BE2C (cell line): ENCODE measurements at places on chromosomes 1 and 21.

DNA sequence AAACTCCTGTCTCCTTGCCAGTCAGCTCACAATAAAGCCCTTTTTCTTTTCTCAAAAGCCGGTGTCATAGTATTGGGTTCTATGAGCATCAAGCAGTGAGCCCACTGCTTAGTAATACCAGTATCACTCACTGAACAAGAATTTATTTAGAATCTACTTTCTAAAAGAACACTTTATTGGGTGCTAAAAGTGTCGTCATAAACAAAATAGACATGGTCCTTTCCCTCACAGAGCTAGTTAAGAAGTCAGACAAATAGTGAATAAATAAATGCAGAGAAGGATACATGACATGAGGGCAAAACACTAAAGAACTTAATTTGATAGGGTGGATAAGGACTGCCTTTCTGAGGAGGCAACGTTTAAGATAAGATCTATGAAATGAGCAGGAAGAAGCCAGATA is 32.2 kb downstream of the EVI5 start:
- DNase-seq = no peak

DNA sequence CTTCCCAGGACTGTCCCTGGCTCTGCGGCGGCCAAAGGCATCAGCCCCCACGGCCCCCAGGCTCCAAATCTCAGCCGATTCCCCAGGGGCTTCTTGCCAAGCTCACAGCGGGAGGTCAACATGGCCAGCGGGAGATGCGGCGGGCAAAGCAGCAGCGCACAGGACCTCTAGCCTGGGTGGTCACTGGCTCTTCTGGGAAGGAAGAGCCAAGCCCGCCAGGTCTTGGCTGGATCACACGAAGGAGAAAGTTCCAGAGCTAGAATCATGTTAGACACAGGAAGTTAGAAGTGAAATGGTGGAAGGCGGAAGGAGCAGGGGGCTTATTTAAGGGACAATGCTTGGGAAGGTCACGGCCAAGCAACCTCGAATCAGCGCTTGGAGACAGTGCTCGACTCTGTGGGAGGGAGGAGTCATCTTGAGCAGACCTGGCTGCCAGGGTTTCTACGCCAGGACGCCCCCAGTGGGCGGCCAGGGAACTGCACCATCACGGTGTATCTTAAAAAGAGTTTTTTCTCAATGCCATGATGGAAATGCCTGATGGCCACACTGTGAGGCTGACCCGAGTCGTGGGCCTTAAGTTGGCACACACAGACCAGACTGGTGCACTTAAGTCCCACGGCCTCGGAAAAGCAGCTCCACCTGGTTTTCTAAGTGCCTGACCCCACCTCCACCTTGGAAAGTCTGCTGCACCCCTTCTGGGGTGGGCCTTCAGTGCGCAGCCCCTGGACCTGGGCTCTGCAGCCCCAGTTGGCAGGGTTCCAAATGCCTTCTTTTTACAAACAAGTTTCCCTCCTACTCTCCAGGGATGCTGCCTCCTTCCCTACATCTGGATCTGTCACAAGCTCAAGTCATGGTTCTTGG is 29.3 kb downstream of the SLC66A1 start:
- DNase-seq = peak; percentile 69

GRCh38 chr1:29644812-29645211 is 408.5 kb downstream of the PTPRU start:
- DNase-seq = no peak

DNA sequence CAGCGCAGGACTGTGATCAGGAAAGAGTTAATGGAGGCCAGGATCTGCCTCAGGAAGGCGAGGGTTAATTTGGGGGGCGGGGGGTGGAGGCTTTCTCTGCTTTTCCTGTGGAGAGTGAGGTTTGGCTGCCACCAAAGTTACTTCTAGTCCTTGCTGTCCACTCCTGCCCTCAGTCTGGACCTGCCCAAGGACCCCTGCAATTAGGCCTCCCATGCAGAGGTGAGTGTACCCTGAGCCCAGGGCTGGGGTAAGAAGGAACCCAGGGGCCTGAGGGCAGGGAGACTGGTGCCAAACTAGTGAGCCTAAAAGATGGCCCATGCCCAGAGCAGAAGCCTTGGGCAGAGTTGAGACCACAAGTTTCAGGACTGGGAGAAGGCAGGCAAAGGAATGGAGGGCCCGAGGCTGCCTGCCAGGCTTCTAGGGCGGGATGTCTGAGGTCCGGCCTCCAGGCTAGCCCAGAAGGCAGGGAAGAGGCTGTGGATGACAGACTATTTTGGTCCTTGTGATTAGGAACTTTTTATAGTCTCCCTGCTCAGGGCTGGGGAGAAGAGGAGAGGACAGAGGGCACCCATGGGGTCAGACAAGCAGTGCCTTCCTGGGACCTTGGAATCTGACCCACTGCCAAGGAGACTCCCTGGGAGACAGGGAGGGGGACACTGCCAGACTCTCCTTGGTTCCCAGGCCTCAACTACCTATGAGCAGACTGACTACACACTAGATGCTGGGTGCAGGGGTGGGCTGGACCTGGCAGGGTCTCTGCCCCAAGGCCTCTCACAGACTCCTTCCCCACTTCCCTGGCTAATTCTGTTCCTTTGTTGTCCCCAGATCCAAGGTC is at the start of gene FAM110D:
Gene FAM110D (plus strand): TSS at position 172 of the 835 bp plus-strand sequence. CDS start 2,213 bp downstream, outside the sequence.
- DNase-seq = no peak

- DNase-seq = no peak
These were observed 8.5 kb upstream of the CD247 start for GRCh38 chr1:167526667-167527383.

GRCh38 chr1:203280061-203280460 is 25.3 kb upstream of the BTG2 start:
- DNase-seq = no peak

DNA sequence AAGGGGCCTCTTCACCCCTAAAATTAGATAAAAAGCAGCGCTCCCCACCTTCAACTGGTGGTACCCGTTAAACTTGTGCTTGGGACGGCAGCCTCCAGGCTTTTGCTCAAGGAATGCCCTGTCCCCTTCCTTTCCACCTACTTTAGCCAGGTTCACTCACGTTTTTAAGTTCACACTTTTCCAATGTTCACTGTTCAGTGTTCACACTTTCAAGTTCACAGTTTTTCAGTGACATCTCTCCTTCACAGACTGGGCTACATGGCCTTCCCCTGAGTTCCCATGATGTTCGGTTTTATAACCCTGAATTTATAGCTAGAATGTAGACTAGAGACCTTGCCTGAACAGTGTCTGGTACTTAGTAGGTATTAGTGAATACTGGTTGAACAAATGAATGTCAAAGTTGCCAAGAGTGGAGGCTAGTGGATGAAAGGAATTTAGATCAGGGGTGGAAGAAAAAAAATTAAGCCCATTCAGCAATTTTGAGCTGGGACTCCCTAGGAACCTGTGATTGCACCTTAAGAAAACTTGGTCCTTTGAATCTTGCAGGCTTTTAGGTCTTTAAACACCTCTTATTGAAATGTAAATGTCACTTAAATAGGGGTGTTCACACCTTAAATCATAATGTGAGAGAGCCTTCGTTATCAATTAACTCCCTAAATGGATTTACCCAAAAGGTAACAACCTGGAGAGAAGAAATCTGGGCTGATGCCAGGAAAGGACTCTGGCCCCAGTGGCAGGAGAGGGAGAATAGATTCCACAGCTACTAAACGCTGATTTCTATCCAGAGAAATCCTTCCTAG is 12.3 kb downstream of the BTG2 start:
- DNase-seq = no peak

DNA sequence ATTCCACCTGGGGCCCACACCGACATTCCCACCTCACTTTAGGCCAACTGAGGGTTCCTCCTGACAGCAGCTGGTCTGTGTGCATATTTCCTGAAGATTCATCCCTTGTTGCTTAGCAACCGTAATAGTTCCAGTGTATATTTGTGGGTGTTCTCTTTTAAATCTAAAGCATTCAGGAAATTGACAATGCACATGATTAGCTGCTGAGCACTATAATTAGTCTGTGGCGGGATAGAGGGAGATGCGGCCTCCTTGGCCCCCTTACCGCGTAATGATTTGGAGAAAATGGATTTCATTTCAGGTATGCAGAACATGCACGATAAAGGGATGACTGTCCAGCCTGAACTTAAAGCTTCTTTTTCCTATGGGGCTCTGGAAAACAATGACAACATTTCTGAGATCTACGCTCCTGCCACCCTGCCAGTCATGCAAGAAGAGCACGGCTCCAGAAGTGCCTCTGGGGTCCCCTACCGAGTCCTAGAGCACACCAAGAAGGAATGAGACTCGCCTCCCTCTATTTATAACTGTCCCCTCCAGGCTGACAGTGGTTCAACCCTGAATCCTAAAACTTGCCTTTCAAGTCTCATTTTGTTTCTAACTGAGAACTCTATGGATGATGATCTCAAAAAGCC is 33.8 kb upstream of the RCAN3 start:
- no peak for DNase-seq

- DNase-seq = no peak
These were observed 10.0 kb downstream of the DRAXIN start for GRCh38 chr1:11701551-11701961.

DNA sequence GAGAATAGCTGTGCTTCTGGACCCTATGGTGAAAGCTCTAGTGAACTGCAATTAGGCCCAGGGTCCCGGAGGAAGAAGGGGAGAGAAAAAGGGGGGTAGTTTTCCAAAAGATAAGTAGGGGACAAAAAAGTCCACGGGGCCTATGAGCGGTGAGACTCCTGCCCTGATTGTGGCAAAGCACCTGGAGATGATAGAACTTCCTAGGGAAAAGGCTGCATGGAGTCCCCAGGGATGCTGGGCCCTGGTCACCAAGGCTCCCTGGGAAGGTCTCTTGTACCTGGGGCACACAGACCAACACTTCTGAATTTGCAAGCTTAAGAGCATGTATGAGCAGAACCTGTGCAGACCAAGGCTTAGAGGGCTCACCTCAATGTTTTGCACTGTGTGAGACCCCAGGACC is 5.4 kb upstream of the SHISA4 start:
- no peak for DNase-seq

DNA sequence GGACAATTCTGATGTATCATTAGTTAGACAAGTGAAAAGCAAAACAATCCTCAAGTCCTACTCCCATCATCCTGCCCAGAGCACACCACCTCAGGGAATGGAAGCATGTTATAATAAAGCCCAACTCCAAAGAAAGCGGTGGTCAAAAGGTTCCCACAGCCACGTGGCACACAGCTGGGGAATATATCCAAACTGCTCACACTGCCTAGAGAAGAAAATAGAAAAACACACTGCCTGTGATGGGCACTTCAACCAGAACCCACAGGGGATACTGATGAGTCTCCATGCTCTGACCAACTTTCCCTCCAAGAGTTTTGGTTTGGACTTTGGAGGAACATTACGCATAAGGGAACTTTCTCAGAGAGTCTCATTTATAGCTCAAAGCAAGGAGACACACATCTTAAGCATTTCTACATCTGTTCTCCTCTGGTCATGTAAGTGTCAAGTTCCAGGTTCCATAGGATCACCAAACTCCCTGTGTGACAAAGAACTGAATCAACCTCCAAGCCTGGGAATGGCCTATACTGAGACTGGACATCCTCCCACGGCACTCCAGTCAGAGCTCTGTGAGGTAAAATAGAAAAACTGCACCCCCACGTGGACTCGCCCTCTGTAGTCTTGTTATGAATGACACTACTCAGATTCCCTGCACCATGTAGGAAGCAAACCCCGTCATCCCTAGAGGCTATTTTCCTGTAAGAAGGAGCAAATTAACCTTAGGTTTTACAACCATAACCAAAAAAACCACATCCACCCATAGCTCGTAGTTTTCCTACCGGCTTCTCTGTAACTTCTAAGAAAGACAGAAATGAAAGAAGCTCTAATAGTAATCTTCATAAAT is 12.2 kb downstream of the DSTYK start:
- no peak for DNase-seq

DNA sequence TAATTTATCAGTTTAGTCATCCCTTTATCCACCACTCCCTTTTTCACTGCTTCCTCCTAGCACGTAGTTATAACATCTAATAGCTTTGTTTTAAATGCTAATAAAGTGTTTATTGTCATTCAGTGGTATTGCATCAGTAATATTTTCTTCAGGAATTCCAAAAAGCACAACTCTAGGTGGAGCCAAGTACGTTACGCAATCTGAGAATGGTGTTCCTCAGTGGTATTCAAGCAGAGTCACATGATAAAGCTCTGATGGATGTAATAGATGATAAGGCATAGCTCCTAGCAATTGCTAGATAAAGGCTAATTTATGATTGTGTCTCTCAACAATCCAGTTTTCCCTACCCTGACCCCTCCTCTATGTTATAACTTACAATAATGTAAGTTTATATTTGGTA is 494.6 kb upstream of the ADGRL4 start:
- no peak for DNase-seq
